ENCODE measurements at places on chromosomes 4 and X.

DNA sequence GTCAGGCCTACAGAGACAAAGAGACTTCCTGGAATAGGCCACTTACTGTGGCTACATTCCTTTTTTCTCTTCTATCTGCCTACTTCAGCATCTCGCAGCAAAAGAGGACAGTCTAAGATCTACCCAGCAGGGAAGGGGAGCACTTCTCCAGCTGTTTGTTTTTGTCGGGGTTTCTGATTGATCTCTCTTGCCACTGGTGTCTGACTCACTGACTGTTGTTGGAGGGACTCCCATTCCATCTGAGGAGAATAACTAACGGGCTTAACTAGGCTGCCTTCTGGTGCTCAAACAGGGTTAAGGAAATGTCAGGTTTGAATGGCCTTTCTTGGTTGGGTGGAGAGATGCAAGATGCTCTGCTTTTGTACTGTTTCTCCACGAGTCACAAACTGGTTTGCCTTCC lies 100.2 kb upstream of the TMEM164 start:
- no peak for DNase-seq

DNA sequence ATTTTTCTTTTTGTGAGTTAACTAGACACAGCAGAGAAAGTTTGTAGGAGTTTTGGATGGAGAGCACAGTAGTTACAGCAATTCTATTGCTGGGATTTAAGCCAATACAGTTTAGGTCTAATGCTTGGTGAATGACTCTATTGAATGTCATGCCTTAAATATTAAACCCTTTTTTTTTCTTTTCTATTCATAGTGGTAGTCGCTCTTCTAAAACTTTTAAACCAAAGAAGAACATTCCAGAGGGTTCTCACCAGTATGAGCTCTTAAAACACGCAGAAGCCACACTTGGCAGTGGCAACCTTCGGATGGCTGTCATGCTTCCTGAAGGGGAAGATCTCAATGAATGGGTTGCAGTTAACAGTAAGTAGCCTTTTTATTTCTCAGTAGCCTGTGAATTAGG lies 34.8 kb upstream of the DCK start:
- DNase-seq, result no peak

DNA sequence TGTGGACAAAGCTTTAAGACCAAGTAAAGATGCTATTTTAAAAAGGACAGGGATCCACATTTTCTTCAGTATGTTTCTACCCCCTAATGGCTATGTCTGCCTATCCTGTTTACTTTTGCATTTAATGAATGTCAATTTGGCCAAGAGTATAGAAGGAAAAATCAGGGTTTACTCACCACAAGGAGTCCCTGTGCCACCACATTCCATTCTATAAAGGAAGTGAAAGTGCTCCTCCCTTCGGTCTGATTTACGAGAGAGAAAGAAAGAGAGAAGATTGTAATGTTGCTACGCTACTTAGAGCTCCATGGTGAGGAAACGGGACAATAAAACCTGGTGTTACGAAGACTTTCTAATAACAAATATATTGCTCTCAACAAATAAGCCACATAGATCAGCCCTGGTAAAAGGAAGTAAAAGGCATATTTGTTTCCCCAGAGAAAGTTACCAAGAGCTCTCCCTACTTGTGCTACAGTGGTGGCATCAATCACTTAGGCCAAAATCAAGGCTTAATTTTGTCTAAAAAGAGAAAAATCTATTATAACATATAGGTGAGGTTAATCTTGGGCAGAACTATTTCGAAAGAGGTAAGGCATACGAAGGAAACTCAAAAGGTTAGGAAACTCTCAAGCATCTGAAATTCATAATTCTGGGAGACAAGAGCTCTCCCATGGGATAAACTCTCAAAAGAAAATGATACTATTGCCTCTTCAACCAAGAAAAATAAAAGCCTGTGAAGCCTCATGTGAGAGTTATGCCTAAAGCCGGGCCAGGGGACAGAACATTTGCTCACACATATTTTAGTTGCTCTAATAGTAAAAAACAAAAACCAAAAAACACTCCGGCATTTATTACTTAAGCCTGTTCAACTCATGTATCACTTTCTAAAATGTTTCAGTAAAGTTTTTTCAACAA lies 29.5 kb downstream of the TAPT1 start:
- DNase-seq, result peak; percentile 52

- DNase-seq, result peak; percentile 33
Observed at GRCh38 chr4:78645853-78646757, 94.5 kb downstream of the ANXA3 start.

DNA sequence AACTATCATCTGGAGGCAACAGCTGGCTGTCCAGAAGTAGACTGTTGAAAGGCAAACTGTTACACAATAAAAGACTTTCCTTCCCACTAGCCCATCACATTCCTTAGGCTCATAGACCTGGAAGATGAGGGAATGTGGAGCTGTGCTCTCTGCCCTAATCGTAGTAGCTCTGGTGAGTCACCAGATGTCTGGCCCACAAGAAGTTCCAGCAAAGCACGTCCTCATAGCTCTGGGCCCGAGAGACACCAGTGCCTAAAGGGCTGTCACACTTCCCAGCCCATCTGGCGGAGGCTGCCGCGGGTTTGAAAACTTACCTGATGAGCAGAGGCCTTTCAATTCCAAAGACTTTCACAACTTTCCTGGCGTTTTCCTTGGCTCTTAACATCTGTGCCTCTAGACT lies 81.7 kb upstream of the STOX2 start:
- DNase-seq, result no peak

- no peak for DNase-seq
Observed at GRCh38 chrX:68918202-68918601, 89.4 kb downstream of the EFNB1 start.

DNA sequence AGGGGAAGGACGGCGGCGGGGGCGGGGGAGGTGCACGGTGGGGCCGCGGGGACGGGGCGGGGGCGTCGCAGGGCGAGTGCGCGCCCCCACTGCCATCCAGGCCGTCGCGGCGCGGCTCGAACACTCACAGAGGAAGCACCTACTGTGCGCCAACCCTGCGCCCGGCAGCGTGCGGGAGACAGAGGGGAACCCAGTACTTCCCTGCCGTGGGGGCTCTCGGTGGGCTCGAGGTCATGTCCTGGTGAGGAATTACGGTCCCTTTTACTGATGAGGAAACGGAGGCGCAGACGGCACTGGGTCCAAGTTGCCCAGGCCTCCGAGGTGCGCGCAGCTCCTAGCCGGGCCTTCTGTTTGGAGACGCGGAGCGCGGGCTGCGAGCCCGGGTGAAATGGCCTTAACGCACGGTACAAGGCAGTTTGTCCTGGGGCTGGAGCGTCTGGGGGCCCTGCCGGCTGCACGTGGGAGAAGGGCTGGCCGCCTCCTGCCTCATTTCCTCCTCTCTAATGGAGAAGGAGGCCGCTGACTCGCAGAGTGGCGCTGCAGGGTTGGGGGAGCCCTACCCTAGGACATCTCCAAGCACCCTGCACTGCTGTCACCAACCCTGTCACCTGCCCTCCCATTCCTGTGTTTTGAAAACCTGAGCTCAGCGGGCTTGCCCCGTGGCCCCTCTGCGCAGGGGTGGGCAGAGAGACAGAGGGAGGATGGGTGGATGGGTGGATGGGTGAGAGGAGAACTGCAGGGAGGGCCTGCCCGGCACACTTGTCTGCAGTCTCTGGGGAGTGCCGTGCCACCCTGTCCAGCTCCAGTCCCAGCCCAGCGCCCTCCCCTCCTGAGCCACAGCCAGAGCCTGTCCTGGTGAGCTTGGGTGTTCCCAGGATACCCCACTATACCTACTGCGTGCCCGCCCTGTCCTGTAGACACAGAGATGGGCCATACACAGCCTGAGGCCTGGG lies 106.0 kb downstream of the ADRA2C start:
- DNase-seq, result no peak

GRCh38 chr4:179664430-179665027 lies 2222.3 kb upstream of the AGA start:
- DNase-seq, result no peak

GRCh38 chr4:8050555-8051206 lies 107.9 kb downstream of the ABLIM2 start:
- peak; percentile 64 for DNase-seq

- no peak for DNase-seq
Observed at GRCh38 chrX:124333862-124334261, 1.4 kb downstream of the TEX13D start.

DNA sequence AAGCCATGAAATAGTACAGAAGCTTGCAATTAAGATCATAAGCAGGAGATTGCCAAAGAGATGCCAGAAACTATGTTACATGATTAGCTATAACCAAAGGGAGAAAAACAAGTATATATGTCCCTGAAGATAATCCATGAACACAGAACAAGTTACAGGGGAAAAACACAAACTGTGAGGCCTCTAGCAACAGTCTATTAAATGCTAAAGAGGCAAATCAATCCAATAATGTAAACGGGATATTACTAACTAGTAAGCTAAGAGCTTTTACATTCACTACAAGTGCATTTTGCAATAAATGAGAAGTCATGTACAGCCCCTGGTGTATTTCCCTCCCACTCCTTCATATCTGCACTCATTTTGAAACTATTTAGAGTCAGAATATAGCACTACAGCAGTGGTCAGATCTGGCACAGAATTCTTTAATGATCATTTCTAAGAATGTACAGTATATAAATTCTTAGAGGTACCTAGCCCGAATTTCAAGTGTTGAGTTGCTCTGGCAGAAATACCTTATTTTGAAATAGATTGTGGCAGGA lies 449.8 kb upstream of the SMIM31 start:
- DNase-seq, result no peak

DNA sequence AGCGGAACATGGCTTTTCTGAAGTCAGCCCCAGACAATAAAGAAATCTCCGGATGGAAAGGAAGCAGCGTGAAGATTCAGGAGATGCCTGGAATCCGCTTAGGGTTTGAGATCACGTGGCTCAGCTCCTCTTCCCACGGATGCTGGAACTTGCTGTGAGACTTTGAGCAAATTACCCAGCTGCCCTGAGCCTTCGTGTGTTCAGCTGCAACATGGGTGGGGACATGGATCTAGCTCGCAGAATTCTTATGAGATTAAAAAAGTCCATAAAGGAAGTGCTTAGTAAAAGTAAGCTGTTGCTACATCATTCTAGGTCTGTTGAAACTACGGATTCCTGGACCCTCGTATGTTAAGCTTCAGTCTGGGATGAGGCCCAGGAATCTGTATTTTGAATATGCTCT lies 55.7 kb upstream of the STIM2 start:
- DNase-seq, result no peak

DNA sequence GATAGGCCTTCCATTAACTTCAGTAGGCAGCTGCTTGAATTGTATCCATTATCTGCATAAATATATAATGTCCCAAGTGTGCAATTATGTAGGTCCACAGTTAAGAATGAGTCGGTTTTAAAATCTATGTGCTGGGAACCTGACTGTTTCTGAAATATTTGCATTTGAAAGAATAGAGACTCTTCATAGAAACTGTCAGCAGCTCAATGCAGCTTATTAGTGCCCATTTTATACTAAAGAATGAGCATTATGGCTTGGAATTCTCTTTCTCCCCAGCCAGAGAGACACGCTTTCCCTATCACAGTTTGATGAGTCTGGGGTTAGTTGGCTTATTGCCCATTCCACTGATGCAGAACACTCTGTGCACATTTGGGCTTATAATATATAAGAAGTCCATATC lies 202.0 kb upstream of the PCDH7 start:
- DNase-seq, result no peak

GRCh38 chr4:71771613-71772012 lies 12.3 kb downstream of the GC start:
- DNase-seq, result no peak

DNA sequence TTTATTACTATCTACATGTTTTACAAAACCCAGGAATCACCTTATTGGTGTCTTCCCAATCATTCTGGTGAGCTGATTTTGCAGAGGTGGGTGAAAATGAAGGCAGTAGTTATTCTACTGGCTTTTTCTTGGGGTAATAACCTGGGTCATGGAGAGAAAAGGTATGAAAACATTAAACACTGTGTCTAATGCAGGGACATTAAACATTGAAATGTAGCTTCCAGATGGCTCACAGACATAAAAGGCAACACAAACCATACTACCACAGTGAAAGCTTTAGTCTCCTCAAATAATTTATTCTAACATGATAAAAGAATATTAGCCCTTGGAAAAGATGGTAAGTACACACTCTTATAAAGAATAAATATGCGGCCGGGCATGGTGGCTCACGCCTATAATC lies 8.0 kb downstream of the SETD7 start:
- no peak for DNase-seq

DNA sequence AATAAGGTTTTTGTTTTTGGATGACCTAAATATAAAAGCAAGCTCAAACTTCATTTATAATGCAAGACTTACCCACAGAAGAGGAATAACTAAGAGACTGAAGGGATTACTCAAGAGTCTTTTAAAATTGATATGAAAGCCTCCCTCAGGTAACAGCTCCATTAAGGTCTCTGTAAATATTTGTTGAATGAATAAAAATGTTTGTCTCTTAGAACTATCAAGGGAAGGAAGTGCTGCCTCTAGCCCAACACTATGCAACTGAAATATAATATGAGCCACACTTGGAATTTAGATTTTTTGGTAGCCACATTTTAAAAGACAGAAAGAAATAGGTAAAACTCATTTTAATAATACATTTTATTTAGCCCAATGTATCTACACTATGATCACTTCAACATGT lies 127.8 kb downstream of the SH3RF1 start:
- no peak for DNase-seq

DNA sequence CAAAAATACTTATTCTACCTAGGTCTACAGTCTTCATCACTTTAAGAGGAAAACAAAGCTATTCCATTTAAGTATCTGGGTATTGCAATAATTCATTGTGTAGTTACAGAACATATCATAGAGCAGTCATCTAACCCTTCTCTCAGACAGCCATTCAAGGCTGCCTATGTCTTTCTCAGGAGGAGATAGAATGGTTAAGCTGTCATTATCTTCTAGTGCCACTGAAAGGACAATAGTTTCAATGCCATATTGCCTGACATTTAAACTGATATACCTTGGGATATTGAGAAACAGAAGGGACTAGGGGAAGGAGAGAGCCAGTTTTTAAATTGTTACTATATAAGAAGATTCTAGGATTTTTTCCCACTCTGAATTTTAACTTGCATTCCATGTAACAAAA lies 527.0 kb downstream of the GRID2 start:
- no peak for DNase-seq

- DNase-seq, result peak; percentile 2
Observed at GRCh38 chr4:37803348-37803973, 23.0 kb upstream of the PGM2 start.

- no peak for DNase-seq
Observed at GRCh38 chr4:114385195-114385985, 213.2 kb upstream of the UGT8 start.

DNA sequence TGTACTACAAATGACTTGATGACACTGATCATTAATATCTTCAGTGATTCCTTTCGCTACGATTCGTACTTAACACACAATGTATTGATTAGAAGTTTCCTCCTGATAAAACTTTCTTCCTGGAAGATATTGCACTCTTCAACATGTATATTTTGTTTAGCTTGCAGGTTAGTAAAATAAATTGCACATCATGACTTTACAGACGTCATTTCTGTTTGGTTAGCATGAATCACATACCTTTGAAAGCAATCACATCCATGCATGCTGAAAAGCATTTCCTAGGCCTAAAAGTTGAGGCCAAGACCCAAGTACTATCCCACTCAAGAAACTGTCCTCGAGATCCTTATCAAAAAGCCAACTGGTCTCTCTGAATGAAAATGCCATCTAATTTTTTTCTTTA lies 1841.0 kb upstream of the PCDH7 start:
- no peak for DNase-seq
